GM18507 (cell line): ENCODE measurements at places on chromosomes 3 and 15.

DNA sequence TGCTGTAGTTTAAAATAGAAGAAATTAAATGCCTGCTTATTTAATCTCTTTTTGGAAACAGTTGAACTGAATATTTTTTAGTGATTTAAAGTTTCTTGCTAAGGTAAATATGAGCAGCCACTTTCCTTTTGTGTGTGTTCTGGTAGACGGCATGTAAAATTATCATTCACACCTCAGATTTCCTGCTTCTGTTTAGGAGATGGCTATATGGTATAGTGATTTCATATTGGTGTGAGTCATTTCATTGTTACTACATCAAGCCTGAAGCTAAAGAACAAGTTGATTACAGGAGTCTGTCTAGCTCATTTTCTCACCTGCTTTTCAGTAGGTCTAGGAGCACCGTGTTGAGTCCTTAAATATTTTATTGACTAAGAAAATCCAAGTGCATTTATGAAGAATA is 2.2 kb downstream of the LRCH3 start:
- no peak for DNase-seq

GRCh38 chr3:27085829-27086730 is 283.1 kb downstream of the NEK10 start:
- no peak for DNase-seq

GRCh38 chr15:68081869-68082505 is 27.9 kb downstream of the PIAS1 start:
- DNase-seq: no peak

GRCh38 chr15:80567721-80568157 is 127.4 kb upstream of the ABHD17C start:
- peak; percentile 11 for DNase-seq

DNA sequence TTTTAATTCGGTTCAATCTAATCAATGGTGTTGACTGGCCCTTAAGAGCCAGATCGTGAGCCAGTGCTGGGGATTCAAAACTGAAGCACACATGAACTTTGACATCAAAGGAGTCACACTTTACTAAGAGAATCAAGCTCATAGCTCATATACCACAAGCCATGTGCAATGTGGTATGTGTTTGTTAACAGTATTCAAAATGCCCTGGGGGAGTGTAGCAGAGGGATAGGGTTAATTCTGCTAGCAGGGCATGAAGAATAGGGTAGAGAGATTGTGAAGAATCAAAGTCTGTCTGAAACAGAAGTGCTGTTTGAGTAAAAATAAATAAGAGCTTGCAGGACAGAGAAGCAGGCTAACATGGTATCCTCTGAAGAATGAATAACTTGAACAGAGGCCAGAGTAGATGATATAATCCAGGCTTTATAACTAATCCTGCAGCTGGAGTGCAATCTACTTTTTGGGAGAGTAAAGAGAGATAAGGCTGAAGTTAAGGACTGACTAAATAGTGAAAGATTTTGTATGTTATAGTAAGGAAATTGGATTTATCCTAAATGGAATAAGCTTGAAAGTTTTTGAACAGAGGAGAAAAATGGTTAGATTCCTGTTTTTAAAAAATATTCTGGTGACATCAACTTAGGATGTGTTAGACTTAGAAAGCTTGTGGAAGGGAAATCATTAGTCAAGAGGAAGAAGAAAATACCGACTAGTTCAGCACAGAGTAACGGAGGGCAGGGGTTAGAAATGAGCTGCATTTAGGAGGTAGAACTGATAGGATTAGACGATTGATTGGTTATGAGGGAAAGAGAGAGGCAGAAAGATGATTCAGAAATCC is 292.0 kb downstream of the NFKBIZ start:
- no peak for DNase-seq

DNA sequence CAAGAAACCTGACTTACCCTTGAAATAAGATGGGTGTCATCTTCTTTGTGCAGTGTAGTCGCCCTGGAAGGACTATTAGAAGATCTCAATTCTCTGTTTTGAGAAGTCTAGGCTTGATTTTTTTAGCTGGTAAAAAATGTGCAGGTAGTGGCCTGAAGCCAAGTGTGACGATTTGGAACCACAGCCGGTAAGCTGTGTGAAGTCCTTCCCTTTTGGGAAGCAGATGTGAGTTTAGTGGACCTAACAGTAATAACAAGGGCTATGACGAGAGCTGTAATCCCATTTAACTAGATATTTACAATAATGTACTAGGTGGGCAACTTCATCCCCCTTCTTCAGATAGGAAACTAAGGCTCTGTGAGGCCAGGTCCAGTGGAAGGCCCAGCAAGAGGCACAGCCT is 81.7 kb upstream of the MYZAP start:
- DNase-seq: no peak
